Anterior cingulate cortex (tissue), 58 donors: ENCODE measurements at places on chromosomes 6 and 20.

- DNase-seq = no peak
These were observed 217.7 kb upstream of the SULF2 start for GRCh38 chr20:48003021-48003420.

DNA sequence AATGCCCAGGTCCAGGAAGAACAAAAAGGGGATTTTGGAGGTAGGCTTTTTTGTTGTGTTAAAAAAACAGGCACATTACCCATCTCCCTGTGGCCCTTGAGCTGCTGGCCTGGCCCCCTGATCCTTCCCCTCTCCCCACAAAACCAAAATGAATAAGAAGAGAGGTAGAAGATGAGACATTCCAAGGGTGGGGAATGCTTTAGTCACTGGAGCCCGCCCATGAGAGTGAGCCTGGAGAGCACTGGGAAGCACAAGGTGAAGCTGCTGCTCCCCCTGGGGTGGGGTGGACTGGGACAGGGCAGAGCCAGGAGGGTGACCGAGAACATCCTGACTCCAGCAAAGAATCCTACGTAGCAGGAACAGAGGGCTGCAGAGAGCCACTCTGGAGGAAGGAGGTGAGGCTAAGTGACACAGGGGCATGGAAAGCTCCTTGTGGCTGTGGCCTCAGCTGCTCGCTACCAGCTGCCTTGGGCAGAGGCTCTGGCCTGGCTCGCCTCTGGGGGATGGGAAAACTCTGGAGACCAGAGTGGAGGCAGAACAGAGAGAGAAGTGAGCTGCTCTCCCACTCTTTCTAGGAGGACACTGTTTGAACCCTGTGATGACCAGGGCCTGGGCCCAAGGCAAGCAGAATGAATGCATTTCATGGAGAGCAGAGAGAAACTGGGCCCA is 48.3 kb downstream of the AKAP7 start:
- DNase-seq = no peak

GRCh38 chr6:14690120-14691056 is 555.5 kb upstream of the JARID2 start:
- DNase-seq = no peak

DNA sequence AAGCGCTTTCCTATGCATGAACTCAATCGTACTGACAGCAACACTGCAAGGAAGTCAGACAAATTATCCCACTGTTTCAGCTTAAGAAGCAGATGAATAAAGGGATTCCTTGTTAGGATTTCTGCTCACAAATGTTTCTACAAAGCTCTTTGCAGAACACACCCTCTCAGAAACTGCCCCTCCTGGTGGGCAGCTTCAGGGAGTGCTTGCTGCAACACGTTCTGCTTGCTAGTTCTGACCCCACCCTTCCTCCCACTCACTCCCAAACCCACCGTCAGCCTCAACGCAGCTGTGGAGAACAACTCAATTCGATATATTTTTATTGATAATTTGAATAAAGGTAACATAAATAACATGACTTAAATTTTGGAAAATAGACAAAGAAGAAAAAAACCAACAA is 250.8 kb upstream of the PRDM1 start:
- no peak for DNase-seq

DNA sequence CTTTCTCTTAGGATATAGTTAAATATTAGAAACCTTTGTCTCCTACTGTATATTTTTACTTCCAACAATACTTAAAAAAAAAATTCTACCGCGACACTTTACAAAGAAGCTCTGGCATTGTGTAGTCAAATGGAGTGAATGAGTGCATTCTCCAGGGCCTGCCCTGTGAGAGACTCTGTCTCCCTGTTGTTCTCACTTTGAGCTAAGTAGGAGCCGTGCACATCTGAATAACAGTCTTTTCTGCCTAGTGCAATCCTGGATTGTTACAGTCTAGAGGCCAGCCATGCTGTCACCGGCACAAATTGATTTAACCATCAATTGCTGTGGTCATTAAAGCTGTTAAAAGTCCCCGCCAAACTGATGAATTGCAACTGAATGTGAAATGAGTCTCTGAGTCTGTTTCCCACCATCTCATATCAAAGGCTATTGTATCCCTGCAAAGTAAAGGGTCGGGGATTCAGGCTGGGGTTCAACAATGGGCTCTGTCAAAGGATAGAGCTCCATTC is 156.0 kb downstream of the RFPL4B start:
- DNase-seq = peak; percentile 59

GRCh38 chr20:35446356-35447078 is 8.5 kb upstream of the GDF5 start:
- no peak for DNase-seq

GRCh38 chr6:155162682-155163081 is 101.1 kb upstream of the CLDN20 start:
- no peak for DNase-seq

GRCh38 chr6:225907-226306 is 66.4 kb upstream of the DUSP22 start:
- no peak for DNase-seq

DNA sequence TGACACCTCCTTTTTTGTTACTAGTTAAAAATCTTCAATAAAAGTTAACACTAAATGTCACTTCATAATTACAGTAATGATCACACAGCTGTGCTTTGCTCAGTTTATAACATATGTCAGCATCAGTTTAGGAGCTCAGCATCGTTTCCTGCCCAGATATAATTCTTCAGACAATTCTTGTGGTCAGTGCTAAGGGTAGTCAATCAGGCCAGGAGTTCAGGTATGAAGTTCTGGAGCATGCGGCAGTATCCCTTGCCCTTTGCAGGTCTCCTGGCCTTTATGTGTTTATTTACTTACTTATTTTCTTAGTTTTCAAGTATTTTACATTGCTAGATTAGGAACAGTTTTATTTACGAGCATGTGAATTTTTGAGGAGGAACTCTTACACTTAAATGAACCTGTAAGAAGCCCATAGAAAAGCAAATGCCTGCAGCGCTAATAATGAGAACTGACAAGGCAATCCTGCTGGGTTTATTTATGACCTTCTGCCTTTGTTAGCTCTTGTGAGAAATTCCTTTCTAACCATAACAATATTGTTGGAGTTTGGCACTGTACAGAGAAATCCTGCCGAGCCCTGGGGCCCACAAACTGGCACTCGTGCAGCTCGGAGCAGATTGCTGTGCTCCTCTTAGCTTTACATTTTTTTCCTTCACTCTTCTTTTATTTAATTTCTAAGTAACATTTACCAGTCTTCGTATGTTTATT is 252.8 kb downstream of the TMEM242 start:
- no peak for DNase-seq

DNA sequence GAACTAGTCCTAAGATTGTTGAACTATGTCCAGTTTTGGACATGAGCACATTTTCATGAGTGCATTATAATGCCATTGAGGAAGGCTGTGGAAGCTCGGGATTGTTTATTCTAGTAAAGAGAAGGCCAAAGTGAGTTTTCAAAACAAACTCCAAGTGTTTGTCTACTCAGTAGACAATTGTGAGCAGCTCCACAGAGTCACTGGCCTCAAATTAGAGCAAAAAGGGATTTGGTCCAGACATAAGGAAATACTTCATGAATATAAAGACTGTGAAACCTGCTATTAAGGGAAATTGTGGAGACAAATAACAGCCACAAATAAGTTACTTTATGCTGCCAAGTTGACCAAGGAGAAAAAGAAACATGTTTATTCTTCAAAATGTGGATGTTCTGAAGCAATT is 42.6 kb upstream of the PREP start:
- DNase-seq = no peak

DNA sequence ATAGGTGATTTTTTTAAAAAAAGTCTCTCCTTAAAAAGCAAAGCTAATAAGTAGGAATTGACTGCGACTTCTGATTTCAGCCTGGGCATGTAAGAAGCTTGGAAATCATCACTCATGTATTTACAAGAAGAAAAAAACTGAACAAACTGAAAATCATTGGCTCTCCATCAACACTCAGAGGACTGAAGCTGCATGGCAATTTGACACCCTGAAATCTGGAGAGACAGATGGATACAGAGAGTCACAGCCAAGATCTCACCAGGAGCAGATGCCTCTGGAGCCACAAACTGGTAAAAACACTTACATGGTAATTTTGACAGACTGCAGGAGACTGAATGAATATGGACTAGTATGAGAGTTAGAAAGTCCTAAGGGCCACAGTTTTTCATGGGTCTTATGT is 191.2 kb upstream of the TCF21 start:
- DNase-seq = no peak

- no peak for DNase-seq
These were observed 683.7 kb upstream of the ID4 start for GRCh38 chr6:19153270-19153980.

DNA sequence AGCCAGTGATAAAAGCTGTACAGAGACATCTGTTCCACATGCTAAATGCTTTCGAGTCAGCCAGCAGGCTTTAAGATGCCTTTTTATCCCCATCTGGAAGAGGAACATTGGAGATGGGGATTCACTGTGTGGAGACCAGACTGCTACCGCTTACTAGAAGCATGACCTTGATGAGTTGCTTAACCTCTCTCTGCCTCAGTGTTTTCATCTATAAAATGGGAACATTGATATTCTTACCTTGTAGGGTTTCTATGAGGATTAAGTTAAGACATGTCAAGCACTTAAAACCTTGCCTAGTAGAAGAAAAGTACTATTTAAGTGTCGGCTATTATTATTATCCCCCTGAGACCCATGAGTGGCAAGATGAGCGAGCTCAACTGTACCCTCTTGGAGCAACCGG is 165.3 kb upstream of the SNX9 start:
- DNase-seq = no peak

- no peak for DNase-seq
These were observed 494.3 kb downstream of the EPM2A start for GRCh38 chr6:145241039-145241438.

DNA sequence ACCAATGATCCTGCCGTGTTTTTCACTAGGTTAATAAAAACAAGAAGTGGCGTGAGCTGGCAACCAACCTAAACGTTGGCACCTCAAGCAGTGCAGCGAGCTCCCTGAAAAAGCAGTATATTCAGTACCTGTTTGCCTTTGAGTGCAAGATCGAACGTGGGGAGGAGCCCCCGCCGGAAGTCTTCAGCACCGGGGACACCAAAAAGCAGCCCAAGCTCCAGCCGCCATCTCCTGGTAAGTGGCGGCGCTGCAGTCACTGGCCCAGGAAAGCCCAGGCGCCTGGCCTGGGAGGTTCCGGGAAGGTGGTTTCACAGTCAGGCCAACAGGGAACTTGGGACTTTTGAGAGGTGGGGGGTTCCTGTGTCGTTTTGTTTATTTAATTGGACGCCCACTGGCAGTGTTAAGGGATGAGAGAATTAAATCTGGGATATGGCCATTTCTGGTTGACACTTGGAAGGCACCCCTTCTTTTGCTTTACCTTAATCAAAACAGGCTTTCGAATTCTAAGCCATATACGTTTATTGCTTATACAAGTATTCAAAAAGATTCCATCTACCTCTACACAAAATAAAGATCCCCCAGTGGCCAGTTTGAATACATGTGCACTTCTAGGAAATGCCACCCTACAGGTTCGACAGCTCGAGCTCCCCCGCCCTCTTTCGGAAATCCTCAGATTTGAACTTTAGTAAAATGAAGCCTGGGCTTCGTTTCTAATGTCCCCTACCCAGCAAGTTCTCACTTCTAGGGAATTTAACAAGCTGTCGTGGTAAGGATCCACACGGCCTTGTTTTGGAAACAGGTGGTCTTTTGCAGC is 138.9 kb downstream of the TMEM242 start:
- DNase-seq = peak; percentile 69

GRCh38 chr20:50535162-50535561 is 25.0 kb downstream of the PTPN1 start:
- DNase-seq = no peak

DNA sequence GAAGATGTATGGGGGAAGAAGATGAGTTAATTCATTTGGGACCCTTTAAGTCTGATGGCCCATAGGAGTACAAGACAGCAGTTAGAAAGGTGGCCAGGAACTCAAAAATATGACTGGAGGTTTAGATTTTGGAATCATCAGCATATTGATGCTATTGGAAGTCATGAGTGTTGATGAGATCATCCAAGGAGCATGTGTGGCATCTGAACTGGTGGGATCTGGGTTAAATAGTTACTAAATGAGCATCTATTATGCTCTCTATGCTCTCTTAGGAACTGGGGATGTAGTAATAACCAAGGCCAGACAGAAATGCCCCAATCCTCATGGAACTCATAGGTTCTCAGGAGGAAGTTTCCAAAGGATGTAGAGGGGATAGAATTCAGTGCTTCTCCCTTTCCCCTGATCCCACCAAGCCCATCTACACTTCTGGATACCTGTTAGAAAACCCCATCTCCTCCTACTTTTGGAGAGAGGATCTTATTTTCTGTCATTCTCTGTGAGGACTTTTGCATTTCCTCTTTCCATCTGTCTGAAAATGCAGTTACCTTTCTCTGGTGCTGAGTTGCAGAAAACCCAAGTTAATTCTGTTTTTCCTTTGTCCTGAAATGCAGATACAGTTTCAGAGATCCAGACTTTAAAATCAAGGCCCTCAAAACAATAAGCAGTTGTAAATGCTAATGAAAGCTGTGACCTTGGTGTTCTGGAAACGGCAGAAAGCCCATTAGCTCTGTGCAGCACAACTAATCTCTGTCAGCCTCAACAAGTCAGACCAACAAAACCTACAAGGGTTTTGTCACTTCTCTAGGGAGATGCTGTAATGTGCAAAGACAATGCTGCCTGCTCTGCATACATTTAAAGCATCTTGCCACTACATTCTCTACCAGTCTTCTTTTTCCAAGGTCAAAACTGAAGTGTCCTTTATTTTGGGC is 65.8 kb downstream of the TBC1D7 start:
- DNase-seq = no peak

DNA sequence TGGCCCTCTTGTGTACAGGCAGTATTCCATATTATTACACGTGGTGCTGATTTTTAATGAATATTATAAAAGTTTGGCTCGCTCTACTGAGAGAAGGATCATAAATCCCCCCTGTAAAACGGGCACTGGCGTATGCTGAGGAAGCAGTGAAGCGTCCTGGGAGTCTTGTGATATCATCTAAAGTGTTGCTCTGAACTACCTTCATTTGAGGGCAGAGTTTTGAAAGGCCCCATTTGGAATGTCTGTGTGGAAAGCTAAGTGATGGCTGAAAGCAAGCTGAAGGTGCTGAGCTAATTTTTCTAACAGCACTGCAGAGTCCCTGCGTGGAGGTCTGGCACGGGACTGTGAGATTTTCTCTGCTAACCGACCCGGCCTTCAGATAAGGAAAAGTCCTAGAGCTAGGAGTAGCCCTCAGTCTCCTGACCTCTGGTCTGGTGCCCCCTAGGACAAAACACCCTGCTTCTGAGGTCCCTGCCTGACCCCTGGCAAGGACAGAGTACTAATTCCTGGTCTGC is 1.3 kb upstream of the BACH2 start:
- no peak for DNase-seq

DNA sequence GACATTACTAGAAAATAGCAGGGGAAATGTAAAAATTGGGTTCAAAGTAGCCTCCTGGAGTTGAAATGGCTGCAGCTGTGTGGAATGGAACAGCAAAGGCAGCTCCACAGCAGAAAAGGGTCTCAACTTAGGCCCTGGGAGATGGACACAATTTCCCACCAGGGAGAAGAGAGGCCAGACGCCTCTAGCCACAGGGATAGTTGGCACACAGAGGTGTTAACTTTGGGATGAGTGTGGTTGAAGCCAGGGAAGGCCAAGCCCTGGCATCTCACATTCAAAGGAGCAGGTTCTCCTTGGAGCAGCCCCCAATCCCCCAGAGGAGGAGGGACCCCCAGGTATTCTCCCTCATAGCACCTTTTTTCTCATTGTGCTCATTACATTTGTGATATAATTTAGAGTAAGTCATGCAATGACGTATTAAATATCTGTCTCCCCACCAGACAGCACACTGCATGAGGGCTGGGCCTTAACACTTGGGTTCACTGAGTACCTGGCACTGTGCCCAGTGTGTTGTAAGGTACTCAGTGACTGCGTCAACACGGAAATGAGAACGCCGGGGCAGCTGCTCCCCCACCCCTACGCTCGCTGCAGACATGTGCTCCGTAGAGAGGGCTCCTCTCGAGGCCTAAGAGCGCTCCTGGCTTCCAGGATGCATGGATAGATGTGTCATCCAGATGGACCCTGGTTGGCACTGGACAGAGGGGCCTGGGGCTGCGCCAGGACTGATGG is 76.0 kb upstream of the CD93 start:
- no peak for DNase-seq
